ENCODE measurements at places on chromosomes 13 and 19.

DNA sequence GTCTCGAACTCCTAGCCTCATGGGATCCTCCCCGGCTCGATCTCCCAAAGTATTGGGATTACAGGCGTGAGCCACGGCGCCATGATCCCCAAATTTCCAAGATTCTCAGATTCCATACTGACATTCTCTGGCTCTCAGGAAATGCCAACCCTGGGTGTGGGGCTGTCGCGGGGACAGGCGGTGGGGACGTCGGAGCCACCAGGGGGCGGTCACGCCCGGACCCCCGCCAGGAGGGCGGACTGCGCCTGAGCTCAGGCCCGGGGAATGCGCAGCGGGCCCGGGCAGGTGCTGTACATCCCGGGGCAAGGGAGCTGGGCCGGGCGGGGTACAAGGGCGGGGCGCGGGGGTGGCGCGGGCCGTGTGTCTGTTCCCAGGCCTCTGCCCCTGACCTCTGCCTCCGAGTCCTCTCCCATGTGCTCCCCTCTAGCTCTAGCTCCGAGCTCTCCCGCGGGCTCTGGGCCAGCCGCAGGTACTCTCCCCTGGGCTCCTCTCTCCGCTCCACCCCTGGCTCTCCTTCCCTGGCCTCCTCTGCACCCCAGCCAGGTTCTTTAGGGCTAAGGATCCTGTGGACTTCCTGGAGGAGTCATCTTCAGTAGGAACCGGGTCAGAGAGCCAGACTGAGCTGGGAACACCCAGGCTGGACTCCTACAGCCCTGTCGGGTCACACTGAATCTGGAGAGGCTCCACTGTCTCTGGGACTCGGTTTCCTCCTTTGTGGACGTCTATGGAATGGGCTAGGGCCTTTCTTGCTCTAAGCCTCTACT is 2.4 kb downstream of the PPP1R13L start:
- peak; percentile 69 for DNase-seq

DNA sequence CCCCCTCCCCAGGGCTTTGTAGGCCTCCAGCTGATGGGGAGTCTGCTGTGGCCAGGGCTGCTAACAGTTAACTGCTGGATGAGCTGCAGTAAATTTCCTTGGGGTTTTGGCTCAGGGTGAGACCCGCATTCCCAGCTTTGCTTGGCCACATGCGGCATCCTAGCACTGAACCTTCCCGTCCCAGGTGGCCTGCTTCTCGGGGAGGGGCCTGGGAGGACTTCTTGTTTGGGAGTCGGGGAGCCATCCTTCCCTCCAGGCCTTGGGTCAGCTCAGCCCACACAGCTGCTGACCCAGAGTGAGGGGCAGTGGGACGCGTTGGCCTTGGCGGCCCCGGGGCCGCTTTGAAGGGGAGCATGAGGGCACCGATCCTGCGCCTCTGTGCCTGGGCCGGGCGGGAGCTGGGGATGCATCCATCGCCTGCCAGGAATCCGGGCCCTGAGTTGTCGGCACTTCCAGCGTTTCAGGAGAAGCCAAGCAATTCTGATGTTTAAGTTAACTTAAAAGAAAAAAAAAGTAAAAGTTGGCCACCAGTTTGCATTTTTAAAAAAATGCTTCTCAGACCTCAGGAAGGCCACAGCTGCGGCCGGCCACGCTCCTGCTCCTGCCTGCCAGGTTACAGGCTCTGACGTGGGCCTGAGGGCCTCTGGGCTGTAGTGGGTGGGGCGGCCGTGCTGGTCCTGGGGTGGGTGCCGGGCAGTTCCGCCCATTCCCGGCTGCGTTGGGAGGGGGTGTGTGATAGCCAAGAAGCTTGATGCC is 27.7 kb downstream of the CRTC1 start:
- DNase-seq: peak; percentile 61

DNA sequence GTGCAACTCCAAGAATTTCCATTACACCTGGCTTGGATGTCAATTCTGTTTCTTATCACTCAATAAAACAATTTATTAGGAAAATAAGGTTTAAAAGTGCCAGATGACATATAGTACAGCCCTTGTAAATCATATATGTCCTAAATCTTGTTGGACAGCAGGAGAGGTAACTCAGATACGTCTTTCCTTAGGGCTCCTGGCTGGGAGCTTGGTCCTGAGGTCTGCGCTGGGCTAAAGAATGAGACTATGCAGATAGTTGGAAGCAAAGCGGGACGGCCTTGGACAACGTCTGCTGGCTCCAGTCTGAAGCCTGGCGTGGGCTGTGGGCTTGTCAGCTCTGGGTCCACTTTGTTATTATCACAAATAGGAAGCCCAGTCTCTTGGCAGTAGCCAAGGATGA is 377.0 kb downstream of the DLEU7 start:
- DNase-seq: no peak

- DNase-seq: no peak
Measured at GRCh38 chr19:2492870-2493269, 16.9 kb downstream of the GADD45B start.

DNA sequence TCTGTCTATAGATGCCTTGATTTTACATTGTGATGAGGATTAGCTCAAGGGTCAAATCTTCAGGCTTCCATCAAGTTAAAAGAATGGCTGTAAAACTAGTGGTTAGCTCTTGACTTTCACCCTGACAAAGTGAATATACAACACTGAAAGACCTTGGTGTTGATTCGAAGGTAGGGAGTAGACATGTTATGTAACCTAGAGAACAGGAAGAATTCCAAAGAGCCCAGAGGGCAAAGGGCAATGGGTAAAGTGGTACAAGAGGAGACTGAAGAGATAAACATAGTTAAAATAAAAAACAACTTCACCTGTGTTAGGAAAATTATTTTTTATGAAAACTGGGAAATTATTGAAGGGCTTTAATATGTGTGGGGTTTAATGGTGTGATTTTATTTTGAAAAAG is 833.2 kb upstream of the KLHL1 start:
- DNase-seq: no peak

GRCh38 chr13:45989607-45990006 is 62.9 kb downstream of the ZC3H13 start:
- no peak for DNase-seq

GRCh38 chr13:72384879-72385278 is 342.6 kb downstream of the MZT1 start:
- DNase-seq: no peak

Measured in body of pancreas (tissue), 4 donors.